ENCODE measurements at places on chromosomes 1 and 21.
A peak's percentile ranks its signal among the peaks of the same experiment; 100 is the strongest.

DNA sequence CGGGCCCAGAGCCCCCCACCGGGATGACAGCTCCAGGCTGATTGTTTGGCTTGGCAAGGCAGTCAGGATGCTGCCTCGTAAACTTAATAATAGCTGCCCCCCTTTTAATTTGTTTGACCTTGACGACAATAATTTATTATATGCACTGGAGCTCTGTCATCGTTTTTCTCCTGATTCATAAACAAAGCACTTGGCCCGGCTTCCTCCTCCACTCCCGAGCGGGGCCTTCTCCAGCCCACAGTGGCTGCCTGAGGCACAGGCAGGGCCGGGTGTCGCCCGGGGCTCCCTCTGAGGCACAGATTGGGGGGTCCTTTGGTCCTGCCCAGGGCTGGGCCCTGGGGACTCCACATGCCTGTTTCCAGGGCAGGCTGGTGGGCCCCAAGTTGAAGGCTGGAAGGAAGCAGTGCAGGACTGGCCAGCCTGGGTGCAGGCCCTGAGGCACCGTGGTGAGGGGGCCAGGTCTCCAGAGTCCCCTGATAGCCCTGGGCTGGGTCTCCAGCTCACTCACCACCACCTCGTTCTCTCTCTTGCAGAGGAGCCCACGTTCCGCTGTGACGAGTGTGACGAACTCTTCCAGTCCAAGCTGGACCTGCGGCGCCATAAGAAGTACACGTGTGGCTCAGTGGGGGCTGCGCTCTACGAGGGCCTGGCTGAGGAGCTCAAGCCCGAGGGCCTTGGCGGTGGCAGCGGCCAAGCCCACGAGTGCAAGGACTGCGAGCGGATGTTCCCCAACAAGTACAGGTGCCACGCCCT lies 52.0 kb upstream of the ARHGEF16 start:
- DNase-seq: peak; percentile 17

- no peak for DNase-seq
Measured at GRCh38 chr21:45873418-45873817, 108.2 kb upstream of the COL6A1 start.

DNA sequence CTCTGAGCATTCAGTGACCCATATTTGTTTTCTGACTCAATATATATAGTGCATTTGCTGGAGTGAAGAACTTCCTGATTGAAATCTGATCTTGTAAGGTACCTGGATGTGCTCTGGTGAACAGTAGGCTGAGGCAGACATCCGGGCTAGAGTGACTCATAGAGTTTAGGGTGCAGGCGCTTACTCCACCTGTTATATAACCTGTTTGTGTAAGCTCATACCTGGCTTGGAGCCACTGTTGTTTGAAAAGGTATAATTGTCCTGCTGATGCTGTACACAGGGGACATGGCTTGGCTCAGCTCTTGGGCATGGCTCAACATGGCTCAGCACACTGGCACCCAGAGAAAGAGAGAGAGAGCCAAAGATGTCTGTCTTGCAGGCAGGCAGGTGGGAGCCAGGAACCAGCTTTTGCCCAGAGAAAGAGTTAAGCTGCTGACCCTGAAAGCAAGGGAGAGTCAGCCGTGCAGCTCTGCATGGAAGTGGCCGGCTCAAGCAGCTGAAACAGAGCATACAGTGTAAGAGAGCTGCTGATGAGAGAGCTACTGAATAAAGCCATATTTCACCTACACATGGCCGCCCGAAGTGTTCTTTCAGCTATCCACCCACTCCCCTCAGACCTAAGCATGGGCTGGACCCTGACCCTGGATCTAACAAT lies 43.2 kb downstream of the GJA5 start:
- DNase-seq: no peak

GRCh38 chr1:87615901-87616300 lies 287.2 kb downstream of the LMO4 start:
- no peak for DNase-seq

GRCh38 chr1:30809514-30810263 lies 52.1 kb upstream of the LAPTM5 start:
- peak; percentile 75 for DNase-seq

- DNase-seq: no peak
Measured at GRCh38 chr1:79929356-79929755, 922.8 kb upstream of the ADGRL4 start.

DNA sequence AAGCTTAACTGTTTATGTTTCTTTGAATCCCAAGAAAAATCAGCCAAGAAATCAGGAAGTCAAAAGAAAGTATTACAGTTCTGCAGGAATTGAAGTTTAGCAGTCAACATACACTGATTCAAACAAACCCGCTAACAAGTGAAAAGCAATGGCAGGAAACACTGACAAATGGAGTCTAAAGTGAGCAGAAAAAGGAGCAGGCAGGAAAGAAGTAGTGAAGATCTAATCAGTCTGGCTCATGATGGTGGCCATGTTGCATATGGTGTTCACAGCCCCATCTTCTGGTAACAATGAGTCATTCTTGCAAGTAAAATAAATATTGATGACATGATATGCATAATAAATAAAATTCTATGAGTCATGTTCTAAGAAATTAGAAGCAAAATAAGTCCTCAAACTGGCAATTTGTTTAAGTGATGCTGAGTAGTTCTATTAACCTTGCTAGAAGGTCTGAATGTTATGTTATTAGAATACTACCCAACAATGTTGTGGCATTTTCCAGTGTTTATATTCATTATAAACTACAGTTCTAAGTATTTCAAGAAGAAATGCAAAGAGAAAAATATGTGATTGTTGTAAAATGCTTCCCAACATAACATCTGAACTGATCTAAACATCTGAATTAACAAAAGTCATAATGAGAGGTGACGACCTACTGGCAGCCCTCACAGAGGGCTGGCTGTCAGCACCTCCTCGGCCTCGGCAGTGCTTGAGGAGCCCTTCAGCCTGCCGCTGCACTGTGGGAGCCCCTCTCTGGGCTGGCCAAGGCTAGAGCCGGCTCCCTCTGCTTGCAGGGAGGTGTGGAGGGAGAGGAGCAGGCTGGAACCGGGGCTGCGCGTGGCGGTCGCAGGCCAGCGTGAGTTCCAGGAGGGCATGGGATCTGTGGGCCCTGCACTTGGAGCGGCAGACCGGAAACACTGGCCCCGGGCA lies 5.7 kb upstream of the ACBD6 start:
- DNase-seq: no peak

- peak; percentile 47 for DNase-seq
Measured at GRCh38 chr1:162169031-162169790, 99.7 kb downstream of the NOS1AP start.

DNA sequence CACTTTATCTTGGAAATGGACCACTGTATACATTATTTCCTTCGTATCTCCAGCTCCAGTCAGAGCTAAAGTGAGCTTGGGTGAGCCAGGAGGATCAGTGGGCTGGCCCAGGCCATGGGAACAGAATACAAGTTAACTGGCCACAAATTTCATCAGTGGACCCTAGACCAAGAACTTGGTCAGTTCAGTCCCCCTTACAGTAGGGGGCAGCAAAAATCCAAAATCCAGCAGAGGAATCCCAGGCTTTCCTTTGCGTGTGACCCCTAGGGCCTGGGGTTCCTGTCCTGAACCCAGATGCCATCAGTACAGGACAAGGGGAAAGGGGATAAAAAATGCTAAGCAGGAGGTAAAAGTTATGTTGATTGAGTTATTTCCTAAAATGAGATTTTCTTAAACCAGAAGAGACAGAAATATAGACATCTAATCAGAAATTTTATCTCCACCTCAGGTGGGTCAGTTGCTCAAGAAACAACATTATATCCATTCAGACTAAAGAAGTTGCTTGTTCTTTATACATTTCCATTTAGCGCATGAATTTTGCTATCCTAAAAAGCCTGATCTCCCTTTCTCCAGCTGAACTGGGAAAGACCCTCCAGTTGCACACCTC lies 24.1 kb upstream of the LCE5A start:
- no peak for DNase-seq

DNA sequence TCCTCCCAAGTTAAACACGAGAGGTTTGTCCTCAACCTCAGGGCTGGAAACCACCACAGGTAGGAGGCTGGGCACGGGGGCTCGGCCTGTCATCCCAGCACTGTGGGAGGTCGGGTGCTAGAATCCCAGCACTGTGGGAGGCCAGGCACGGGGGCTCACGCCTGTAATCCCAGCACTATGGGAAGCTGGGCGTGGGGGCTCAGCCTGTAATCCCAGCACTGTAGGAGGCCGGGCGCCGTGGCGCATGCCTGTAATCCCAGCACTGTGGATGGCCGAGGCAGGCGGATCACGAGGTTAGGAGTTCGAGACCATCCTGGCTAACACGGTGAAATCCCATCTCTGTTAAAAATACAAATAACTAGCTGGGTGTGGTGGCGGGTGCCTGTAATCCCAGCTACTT lies 6.7 kb upstream of the CDK11A start:
- DNase-seq: no peak

- DNase-seq: no peak
Measured at GRCh38 chr1:108551137-108551862, 8.6 kb upstream of the EEIG2 start.

GRCh38 chr1:204574865-204575163 lies 58.6 kb downstream of the MDM4 start:
- DNase-seq: no peak

DNA sequence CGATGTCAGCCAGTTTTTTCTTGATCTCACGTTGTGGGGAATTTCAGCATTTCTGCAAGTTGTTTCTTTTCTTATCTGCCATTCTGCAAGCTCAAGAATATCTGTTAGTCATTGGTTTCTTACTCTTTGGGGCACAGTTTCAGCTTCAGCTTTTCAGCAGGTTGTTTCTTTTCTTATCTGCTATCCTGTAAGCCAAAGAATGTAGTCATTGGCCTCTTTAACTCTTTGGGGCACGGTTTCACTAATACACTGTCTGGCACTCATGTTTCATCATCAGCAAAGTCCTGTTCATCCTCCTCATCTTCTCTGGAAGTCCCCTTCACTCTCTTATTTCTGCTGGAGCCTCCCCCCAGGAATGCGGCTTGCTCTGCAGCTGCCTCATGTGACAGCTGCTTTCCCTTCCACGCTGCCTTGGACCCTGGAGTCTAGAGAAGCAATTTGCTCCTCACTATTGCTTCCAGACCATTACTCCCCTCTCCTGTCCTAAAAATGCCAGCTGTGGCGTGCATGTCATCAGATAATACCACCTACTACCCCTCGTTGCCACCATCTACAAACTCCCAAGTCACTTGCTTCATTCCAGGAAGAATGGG lies 67.0 kb upstream of the CACNA1E start:
- DNase-seq: no peak

GRCh38 chr21:37266515-37267221 lies 466 bp downstream of the VPS26C start:
- DNase-seq: no peak

DNA sequence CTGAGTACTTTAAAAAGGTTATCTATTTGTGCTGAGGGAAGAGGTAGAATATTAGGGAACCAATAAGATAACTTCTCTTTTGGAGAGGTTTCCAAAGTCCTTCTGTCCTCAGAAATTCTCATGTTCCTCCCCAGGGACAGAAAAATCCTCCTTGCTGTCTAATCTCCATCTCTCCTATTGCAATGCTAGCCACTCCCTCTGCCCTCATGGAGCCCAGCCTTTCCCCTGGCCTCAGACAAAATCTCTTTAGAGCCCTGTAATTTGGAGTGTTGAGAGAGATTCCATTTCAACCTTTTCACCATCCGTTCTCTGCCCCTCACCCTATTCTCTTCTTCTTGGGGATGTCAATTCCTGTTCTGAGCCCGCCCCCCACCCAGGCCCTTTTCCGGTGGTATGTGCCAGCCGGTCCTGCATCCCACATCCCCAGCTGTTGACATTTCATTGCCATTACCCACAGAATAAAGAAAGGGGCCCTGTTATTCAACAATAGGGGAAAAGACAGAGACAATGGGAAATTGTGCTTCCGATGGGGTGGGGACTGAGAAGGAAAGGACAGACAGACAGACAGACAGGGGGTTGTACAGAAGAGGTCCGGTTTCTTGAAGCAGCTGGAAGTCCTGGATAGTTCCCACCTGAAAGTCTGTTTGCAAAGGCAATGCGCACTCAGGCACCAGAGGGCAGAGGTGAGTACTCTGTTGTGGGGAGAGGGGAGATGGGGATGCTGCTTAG lies at the start of gene HAPLN2:
Gene HAPLN2 (plus strand): TSS at position 563 of the 729 bp plus-strand sequence. CDS start 4,076 bp downstream, outside the sequence.
- DNase-seq: no peak

DNA sequence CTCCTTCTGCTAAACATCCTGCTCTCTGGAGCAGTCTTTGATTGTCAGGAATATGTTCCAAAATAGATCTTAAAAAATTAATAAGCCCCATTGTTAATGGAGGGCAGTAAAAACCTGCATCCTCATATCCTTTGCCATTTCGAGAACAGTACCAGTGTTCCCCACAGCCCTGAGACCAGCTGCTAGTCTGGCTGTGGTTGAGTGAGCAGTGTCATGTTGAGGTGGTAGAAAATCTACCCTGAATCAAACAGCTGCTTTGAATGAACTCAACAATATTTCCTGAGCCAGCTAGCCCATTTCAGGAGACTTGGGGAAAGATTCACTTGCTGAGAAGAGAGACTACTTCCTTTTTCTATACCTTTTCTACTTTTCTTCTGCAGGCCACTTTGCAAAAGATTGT lies 24.4 kb downstream of the FABP3 start:
- DNase-seq: no peak

DNA sequence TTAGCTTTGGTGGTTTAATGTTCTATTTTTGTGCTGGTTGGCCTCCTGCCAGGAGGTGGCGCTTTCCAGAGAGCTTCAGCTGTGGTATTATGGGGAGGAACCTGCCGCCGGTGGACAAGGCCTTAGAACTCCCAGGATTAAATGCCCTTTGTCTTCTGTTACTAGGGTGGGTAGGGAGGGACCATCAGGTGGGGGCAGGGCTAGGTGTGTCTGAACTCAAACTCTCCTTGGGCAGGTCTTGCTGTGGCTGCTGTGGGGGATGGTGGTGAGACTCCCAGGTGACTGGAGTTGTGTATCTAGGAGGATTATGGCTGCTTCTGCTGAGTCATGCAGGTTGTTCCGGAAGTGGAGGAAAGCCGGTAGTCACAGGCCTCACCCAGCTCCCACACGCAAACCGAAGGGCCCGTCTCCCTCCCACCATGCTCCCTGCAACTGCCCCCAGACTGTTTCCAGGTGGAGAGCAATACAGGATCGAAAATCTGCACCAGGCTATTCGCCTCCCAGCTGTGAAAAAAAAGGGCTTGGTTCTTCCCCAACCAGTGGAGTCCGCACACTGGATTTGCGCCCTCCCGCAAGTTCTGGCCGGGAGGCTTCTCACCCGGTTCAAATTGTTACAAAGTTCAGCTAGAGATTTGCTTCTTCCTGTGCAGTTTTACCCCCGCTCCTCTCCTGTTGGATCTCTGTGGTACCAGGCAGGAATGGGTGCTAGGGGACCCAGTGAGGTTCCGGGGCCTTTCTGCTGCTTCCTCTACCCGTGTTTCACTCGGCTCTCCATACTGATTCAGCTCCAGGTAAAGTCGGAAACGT lies 220.5 kb downstream of the CENPF start:
- DNase-seq: no peak

GRCh38 chr1:224304767-224305166 lies 25.2 kb downstream of the NVL start:
- DNase-seq: no peak

GRCh38 chr1:36352910-36353878 lies 29.7 kb upstream of the EVA1B start:
- no peak for DNase-seq

DNA sequence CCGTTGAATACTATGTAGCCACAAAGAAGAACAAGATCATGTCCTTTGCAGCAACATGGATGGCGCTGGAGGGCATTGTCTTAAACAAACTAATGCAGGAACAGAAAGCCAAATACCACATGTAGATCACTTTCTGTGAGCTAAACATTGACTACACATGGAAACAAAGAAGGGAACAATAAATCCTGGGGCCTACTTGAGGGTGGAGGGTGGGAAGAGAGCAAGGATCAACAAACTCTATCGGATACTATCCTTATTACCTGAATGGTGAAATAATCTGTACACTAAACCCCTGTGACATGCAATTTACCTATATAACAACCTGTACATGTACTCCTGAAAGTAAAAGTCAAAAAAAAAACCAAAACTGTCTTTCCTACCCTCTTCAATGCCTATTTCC lies 40.8 kb upstream of the CD55 start:
- DNase-seq: no peak

All from fibroblast of skin of left biceps (primary cell).